SHP77 treated with DMSO at 0.1 percent for 48 hours (cell line): ENCODE measurements at places on chromosomes 12 and 14.

DNA sequence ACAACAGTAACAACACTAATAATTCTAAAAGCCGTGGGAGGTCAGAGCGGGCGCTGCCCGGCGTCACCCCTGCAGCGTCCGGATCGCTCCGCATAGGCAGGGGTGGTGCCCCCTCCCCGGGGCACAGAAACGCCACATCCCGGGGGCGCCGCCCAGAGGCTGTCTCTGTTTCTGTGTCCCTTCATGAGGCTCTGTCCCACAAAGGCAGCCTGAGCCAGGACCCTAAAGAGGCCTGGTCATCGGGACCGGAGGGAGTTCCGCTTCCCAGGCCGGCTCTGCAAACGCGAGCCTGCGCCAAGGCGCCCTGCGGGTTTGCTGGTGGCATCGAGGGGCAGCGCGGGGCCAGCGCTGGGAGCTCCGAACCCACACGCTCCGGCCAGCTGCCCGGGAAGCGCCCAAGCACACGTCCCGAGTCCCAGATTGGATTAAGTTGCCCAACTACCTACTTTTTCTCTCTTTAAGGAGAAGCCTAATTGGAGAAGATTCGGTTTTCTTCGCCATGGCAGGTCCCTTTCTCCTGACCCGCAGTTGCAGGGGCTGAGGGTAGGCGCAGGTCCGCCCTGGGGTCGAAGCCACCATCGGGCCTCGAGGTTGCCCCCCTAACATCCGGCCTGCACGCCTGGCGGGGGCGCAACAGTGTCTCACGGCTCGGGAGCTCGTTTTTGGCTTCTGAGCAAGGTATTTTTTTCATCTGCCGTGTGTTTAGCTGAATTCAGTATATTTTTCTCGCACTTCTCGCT, 421.7 kb downstream of the VRK1 start:
- DNase-seq: no peak

DNA sequence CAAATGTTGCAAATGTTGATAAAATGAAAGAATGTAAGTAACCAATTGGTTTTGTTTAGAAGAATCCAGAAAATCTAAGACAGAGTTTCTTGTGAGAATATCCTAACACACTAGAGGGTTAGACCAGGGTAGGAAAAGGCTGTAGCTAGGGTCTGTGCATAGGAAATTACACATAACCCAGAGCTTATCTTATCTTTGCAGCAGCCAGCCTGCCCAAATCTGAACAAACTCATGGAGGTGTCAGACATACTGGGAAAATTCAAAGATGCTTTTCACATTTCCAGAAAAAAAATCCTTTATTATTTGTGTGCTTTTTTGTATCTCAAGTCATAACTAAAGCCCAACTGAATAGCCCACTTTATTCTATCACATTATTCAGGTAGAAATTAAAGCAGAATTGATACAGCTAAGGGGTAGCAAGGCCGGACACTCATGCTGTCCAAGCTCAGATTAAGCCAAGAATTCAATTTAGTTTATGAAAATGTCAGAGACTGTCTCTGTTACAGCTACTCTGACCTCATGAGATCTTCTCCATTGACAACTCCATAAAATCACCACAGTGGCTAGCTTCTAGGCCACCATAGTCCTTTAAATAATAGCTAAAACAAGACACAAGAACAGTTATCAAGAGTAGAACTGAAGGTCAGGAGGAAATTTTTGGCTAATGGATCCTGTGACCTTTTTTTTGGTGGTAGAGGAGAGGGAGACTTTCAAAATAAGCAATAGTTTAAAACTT, 169.6 kb upstream of the RASSF8 start:
- no peak for DNase-seq

DNA sequence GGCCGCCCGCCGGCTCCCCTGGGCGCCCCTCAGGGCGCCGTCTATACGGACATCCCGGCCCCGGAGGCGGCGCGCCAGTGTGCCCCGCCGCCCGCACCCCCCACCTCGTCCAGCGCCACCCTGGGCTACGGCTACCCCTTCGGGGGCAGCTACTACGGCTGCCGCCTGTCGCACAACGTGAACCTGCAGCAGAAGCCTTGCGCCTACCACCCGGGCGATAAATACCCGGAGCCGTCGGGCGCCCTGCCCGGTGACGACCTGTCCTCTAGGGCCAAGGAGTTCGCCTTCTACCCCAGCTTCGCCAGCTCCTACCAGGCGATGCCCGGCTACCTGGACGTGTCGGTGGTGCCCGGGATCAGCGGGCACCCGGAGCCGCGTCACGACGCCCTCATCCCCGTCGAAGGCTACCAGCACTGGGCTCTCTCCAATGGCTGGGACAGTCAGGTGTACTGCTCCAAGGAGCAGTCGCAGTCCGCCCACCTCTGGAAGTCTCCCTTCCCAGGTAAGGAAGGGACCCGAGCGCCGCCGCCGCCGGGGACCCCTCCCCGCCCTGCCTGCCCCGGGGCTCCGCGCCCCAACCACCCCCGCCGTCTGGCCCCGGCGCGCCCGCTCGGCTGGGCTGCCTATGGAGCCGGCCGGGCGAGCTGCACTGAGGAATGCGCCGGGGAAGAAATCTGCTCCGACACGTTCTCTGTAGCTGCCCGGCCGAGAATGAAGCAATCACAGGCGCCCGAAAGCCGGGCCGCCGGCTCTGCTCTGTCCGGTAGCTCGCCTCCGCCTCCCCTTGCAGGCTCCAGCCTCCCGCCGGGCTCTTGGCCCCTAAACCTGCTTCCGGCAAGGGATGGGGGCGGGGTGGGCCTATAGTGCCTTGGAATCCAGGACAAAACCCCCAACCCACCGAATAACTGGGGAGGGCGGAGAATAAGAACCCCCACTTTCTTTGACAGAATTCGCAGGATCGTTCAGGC, 794 bp downstream of the HOXC13 start:
- DNase-seq: no peak

DNA sequence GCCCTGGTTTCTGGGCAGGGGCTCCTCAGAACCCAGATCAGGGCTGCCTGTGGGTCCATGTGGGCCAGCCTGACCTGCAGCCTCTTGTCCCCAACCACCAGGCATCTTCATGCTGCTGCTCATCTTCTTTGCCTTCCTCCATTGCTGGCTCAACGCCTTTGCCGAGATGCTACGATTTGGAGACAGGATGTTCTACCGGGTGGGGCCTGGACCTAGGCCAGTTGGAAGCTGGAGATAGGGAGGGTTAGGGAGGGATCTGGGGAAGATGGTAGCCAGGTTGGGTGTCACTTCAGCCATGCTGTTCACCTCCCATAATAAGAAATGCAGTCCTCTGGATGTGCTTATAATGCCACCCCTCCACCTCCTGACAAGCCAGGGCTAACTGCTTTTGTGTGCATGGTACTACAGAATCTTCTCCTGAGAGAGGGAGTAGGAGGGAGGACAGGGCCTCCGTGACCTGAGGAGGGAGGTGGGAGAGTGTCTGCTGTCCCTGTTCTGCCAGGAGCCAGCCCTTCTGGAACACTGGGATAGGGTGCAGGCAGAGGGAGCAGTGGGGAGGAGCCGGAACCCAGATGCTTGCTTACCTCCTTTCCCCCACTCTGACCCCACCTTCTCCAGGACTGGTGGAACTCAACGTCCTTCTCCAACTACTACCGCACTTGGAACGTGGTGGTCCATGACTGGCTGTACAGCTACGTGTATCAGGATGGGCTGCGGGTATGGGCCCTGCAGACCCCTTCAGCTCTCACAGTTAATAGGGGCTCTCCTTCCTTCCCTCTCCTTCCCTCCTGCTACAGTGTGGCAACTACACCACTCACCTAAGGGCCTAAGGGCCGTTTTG, 17.6 kb downstream of the SOAT2 start:
- no peak for DNase-seq

DNA sequence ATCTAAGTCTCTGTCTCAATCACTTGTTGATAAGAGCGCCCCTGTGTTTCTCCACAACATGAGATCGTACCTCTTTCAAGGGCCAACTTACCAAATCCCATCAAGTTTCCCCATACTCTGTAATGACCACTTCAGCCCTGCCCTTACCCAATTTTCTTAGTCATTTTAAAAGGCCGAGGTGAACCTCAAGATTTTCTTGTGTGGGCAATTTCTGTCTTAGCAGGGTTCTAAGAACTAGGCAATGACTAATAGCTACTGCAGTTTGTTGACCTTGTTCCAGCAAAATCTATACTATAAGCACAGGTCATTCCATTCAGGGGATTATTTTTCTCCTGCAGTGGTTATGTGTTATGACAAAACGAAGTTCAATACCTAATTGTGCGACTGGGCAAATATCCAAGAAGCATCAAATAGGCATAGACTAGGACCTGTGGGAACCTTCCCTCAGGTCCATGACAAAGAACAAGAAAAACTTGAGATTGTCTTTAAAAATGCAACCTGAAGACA, 359.8 kb downstream of the PCNX1 start:
- no peak for DNase-seq

GRCh38 chr12:68119250-68119649, 40.3 kb downstream of the IFNG start:
- peak; percentile 13 for DNase-seq

- no peak for DNase-seq
Observed at GRCh38 chr14:34610101-34610500, 19.8 kb downstream of the SNX6 start.

DNA sequence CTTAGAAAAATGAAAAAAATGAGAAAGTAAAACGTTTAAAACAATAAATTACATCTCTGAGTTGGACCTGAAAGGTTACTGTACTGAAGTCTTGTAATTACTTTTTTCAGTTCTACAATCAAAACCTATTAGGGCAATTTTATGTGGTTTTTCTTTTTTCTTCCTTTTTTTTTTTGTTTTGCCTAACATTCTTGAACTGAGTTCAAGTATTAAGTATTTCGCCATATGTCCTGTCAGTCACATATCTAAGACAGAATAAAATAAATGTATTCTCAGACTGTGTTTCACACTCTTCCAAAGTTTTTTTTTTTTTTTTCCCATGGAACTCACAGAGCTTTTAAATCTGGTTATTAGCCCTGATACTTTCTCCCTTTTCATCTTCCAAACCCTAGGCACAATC, 172.0 kb downstream of the BCAT1 start:
- no peak for DNase-seq

- no peak for DNase-seq
Observed at GRCh38 chr12:120240495-120240833, 25.1 kb downstream of the PXN start.

GRCh38 chr14:37641117-37641516, 45.7 kb downstream of the TTC6 start:
- DNase-seq: no peak

- no peak for DNase-seq
Observed at GRCh38 chr14:26835979-26836570, 238.2 kb upstream of the NOVA1 start.

GRCh38 chr12:52585946-52586345, 12.3 kb upstream of the KRT74 start:
- no peak for DNase-seq

DNA sequence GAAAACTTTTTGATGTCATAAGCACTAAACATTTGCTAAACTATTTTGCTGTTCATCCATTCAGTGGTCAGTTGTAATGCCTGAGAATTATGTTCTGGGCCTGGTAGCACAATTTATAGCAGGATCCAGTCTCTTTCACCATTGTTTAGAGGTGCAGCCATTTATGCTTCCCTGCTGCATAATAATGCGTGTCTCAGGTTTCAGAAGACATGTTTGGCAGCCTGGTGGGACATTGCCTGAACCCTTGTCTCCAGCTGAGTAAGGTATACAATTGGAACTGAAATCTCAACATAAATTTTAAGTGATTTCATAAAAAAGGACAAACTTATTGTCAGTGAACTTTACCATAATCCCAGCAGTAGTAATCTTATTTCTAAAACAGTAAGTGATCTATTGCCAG, 94.8 kb downstream of the POLR3B start:
- no peak for DNase-seq

DNA sequence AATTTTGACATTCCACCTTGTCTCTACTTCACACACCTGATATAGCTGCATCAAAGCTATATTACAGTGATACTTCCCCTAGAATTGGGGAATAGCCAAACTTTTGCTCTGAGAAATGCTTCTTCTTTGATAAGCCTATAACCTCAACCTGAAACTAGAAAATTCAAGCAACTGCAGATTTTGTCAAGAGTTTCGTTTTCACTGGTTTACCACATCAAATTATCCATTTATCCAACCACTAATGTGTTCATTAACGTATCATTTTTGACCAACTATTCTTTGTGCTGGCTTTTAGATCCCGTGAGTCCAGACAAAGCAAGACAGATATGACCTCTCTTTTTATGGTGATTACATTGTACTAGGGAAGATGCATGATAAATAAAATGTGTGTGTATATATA, 13.5 kb upstream of the TAS2R46 start:
- no peak for DNase-seq
